ENCODE measurements at places on chromosomes 3 and 15.

GRCh38 chr3:172132159-172132586, 92.8 kb downstream of the FNDC3B start:
- DNase-seq, result no peak

DNA sequence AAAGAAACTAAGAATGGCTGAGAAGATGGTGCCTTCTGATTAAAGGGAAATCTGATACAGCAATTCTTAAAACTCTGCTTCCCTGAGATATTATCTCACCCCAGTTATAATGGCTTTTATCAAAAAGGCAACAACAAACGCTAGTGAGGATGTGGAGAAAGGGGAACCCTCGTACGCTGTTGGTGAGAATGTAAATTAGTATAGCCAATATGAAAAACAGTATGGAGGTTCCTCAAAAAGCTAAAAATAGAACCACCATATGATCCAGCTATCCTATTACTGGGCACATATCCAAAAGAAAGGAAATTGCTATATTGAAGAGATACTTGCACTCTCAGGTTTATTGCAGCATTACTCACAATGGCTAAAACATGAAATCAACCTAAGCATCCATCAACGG, 65.1 kb downstream of the GOLIM4 start:
- no peak for DNase-seq

- no peak for DNase-seq
Observed at GRCh38 chr15:70443486-70444273, 319.7 kb downstream of the UACA start.

GRCh38 chr3:132911741-132912415, 126.3 kb upstream of the TMEM108 start:
- no peak for DNase-seq

GRCh38 chr3:29468187-29468586, 187.3 kb downstream of the RBMS3 start:
- DNase-seq, result no peak

- no peak for DNase-seq
Observed at GRCh38 chr3:141366285-141367037, 1.8 kb upstream of the ZBTB38 start.

GRCh38 chr3:37594873-37595783, 266.6 kb upstream of the CTDSPL start:
- no peak for DNase-seq

DNA sequence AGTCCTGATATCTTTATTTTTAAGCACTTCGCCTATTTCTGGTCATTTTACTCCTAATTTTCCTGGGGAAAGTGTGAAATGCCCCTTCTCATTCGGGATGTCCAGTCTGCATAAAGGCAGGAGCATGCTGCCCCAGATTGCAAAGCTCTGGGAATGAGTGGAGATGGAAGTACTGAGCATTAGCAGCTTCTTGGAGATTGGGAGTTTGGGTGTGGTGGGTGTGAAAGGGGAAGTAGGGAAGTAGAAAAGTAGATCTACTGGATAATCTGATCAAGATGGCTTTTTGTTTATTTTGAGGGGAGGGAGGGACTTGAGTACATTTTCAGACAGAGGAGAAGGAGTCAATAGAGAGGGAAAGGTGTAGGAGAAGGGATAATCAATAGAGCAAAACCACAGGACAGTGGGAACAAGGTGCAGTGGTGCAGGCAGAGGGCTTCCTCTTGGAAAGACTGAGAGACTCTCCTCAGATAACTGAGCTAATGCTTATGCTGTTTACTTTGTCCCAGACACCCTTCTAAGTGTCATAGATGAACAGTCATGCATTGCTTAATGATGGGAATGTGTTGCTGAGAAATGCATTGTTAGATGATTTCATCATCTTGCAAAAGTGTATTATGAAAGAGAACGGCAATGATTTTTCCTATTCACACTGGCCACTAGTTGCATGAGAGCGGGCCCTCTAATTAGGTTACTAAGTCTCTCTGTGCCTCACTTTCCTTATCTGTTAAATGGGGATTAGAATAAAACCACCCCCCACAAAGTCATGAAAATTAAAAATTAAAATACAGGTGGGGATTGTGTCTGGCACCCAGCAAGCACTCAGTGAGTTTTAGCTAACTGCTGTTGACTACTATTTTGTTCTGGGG, 45.5 kb downstream of the PHLDB2 start:
- DNase-seq, result no peak

GRCh38 chr15:90315278-90315982, 36.7 kb upstream of the ZNF774 start:
- no peak for DNase-seq

GRCh38 chr3:12588039-12589009, 31.4 kb downstream of the MKRN2 start:
- no peak for DNase-seq
